Fibroblast of skin of scalp (primary cell): ENCODE measurements at places on chromosomes 2 and 18.
A peak's percentile ranks its signal among the peaks of the same experiment; 100 is the strongest.

DNA sequence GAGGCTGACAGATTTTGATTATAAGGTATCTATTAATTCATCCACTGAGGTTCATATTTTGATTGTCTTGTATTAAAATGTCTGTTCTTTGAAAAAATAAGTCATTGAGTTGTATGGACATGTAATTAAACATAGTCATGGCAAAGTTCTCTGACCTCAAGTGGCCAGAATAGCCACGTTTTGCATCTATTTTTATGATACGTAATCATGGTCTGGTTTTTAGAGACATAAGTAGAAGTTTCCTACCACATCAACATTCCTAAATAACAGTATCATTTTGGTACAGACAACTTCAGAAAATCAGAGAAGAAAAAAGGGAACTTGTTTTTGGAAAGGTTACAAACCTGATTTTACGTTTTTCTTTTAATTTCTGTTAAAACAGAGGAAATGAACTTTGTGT lies 47.6 kb downstream of the COL5A2 start:
- DNase-seq = peak; percentile 44

- no peak for DNase-seq
Observed at GRCh38 chr18:80239830-80240229, 7.5 kb downstream of the PARD6G start.

GRCh38 chr2:70113359-70114070 lies 26.2 kb downstream of the PCBP1 start:
- DNase-seq = peak; percentile 44

DNA sequence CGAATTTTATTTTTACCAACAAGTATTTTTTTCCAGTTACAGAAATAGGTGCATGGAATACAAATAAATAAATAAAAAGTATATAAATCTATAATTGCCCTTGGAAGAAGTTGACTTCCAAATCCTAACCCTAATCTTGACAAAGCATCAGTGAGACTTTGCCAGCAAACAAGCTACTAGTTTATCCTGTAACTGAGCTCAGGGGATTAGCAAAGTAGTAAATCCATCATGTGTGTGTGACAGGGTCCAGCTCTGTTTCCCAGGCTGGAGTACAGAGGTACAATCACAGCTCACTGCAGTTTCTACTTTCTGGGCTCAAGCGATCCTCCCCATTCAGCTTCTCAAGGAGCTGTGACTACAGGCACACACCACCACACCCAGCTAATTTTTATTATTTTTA lies 948.0 kb upstream of the CNTNAP5 start:
- DNase-seq = no peak

DNA sequence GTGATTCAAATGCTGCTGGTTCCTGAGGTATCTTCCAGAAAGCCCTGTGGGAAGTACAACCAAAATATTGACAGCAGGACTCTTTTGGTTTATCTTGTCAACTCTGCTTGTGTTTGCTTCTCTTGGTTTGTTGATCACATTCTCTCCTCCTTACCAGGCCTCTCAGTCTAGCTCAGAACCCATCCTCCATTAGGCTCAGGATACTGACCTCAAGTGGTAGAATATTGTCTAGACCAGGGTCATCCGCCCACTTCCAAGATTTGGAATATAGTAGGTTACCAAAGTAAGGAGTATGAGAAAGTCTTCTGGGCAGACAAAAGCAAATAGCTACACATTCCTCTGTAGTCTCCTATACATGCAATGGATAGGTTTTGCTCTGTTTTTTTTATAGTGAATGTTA lies 56.6 kb downstream of the XIRP2 start:
- DNase-seq = no peak

DNA sequence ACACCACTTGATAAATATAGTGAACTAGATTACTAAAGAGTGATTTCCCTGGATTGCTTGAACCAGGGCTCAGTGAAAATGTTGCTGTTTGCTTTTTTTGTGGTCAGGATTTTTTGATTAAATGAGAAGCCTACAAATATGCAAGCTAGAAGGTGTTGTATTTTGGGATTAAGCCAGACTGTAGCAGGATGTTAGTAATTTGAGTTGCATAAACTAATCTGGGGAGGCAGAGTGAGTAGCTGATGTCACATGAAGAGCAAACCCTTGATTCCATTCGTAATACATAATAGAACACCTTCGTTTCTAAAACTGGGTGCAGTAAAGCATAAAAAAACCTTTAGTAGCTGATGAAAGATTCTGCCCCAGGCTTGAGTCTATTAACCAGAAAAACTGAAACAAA lies 32.0 kb downstream of the NEDD4L start:
- DNase-seq = no peak
